GM23248 (cell line): ENCODE measurements at places on chromosomes 3 and 15. TPM values are rescaled to one million over a fixed set of nuclear protein-coding genes. Genes with fewer than 3 reads are reported as not detected.
A peak's percentile ranks its signal among the peaks of the same experiment; 100 is the strongest.

- DNase-seq, result no peak
- no peak overlapping the region for H3K4me3 ChIP-seq
- no peak overlapping the region for H3K27ac ChIP-seq
- peaks cover 12% of the 10 kb centered on the region; the same call in 1 of the 2 replicates for H3K4me1 ChIP-seq
- H3K27me3 ChIP-seq, result no peaks in the 10 kb centered on the region
These were observed 42.4 kb upstream of the LARS2 start for GRCh38 chr3:45345846-45346580.

GRCh38 chr3:43309372-43310305 is 23.3 kb downstream of the SNRK start:
- no peak for DNase-seq
- H3K4me1 ChIP-seq, result 0 out of 2 replicates have a peak, but pooled peaks cover 3% of the 10 kb centered on the region
- peaks cover 10% of the 10 kb centered on the region; the same call in 1 of the 2 replicates for H3K36me3 ChIP-seq
- H3K27me3 ChIP-seq, result no peaks in the 10 kb centered on the region

DNA sequence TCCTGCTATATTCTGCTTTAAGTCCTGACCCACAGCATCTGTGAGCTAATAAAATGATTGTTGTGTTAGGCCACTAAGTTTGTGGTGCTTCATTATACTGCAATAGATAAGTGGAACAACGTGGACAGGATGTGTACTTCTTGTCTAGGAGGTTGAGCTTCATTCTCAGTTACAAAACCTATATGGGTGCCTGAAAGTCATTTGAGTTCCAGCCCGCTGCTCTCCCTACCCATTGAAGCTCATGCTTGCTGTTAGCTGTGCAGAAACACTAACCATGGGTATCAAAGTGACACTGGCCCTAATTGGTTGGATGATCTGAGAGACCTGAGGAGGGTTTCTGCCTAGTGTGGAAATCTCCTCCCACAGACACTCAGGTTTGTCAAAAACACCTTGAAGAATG is 357.2 kb downstream of the PDCD6IP start:
- H3K4me1 ChIP-seq, result no peaks in the 10 kb centered on the region
- no peaks in the 10 kb centered on the region for H3K36me3 ChIP-seq
- H3K27me3 ChIP-seq, result no peaks in the 10 kb centered on the region
- no peak overlapping the region for H3K27ac ChIP-seq
- DNase-seq, result no peak

DNA sequence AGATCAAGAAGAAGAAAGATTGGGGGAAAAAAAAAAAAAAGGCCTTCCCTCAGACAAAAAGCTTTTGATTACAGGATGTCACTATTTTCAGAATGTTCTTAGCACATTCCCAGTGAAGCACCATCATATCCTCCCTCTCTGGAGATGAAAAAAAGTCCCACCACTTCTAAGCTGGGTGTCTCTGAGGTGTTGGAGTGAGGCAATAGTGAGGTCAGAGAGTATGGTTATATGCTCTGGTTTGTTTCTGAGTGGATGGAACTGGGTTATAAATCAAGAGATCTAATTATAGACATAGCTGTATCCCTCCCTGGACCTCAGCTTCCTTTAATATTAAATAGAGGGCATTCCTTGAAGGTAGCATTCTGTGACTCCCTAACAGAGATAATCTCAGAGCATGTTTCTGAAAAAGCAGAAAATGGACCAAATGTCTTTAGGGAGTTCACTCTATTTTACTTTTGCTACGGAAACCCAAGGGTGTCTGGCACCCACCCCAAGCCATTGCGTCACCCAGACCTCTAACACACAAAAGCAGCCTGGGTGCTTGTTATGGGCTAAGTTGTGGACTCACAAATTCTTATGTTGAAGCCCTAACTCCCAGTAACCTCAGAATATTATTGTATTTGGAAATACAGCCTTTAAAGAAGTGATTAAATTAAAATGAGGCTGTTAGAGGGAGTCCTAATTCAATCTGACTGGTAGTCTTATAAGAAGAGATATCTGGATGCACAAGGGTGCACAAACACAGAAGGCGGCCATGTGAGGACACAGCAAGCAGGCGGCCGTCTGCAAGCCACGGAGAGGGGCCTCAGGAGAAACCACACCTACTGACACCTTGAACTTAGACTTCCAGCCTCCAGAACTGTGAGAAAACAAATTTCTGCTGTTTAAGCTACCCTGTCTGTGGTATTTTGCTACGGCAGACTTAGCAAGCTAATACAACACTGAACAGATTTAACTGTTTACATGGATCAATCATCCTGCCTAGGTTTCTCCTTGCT is 81.5 kb downstream of the MB21D2 start:
- no peaks in the 10 kb centered on the region for H3K27me3 ChIP-seq
- peaks cover 47% of the 10 kb centered on the region for H3K4me1 ChIP-seq

DNA sequence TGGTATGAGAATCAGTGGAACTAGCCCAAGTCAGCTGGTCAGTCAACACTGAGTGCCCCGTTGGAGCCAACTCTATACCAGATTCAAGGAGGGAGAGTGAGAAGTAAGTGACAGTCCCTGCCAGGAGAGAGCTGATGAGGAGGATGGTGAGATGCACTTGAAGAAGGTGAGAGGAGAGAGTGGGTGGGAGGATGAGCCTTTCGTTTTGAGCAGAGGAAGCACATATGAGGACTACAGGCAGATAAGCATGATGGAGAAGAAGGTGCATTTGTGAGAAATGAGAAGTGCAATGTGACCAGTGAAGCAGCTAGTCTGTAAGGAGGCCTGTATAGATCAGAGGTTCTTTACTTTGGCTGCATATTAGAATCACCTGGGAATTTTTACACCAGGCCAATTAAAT is 40.4 kb downstream of the NME9 start:
- DNase-seq, result no peak
- H3K4me1 ChIP-seq, result no peaks in the 10 kb centered on the region
- peaks cover 23% of the 10 kb centered on the region for H3K36me3 ChIP-seq
- H3K27me3 ChIP-seq, result no peaks in the 10 kb centered on the region
- H3K27ac ChIP-seq, result no peak overlapping the region
- no peak overlapping the region for H3K4me3 ChIP-seq

GRCh38 chr3:58010562-58010961 is 2.3 kb downstream of the FLNB start:
- no peaks in the 10 kb centered on the region for H3K36me3 ChIP-seq
- H3K27ac ChIP-seq, result peak overlapping the region; percentile 44
- peaks cover 57% of the 10 kb centered on the region for H3K4me1 ChIP-seq

- H3K4me3 ChIP-seq, result no peak overlapping the region
- H3K27ac ChIP-seq, result 0 out of 2 replicates have a peak overlapping the region, but pooled peaks have one; percentile 1
- DNase-seq, result peak; percentile 58
- H3K36me3 ChIP-seq, result no peaks in the 10 kb centered on the region
- H3K27me3 ChIP-seq, result no peaks in the 10 kb centered on the region
These were observed 202.9 kb upstream of the PROK2 start for GRCh38 chr3:71987828-71988227.

DNA sequence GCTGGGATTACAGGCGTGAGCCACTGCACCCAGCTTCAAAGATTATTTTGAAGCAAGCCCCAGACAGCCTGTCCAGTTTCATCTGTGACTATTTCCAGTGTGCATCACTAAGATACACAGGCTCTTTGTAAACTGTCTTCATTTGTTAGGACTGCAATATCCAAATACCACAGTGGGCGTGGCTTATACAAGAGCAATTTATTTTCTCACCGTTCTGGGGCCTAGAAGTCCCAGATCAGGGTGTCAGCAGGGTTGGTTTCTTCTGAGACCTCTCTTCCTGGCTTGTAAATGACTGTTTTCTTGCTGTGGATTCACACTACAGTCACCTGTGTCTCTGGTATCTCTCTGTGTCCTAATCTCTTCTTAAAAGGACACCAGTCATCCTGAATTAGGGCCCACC is 59.7 kb downstream of the RLBP1 start:
- H3K27ac ChIP-seq, result no peak overlapping the region
- H3K27me3 ChIP-seq, result no peaks in the 10 kb centered on the region
- H3K4me1 ChIP-seq, result peaks cover 7% of the 10 kb centered on the region
- no peaks in the 10 kb centered on the region; the same call in 1 of the 2 replicates for H3K36me3 ChIP-seq

DNA sequence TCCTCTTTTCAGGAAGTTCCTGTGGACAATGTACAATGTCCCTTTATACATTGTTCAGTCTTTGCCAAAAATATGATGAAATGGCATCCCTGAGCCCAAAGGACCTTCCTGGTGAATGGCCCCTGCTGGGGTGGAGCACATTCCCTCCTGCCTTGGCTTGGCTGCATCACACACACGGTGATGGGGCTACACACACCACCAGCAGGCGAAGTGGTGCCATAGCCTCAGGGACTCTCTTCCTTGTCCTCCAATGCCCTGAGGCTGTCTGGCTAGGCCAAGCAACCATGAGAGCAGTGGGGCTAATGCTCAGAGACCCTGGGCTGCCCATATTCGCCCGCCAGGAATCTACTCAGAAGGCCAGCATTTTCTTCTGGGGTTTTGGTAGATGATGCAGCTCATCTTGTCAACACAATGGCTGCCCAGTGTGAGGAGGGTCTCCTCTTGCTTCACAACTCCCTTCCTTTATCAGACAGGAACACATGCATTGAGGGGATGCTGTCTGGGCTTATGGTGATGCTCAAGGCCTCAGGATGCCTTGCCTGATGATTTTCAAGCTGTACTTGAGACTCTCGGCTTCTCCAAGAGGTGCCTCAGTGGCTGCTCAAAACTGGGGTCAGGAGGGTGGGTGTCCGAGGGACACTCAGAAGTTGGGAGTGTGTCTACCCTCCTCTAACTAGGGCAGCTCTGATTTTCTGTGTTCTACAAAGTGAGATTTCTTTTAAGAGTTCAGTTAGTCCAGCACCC is 40.9 kb upstream of the EPHB1 start:
- no peak overlapping the region for H3K27ac ChIP-seq
- H3K27me3 ChIP-seq, result 0 out of 2 replicates have a peak, but pooled peaks cover 4% of the 10 kb centered on the region
- H3K36me3 ChIP-seq, result no peaks in the 10 kb centered on the region
- H3K4me1 ChIP-seq, result no peaks in the 10 kb centered on the region
- no peak overlapping the region for H3K4me3 ChIP-seq

DNA sequence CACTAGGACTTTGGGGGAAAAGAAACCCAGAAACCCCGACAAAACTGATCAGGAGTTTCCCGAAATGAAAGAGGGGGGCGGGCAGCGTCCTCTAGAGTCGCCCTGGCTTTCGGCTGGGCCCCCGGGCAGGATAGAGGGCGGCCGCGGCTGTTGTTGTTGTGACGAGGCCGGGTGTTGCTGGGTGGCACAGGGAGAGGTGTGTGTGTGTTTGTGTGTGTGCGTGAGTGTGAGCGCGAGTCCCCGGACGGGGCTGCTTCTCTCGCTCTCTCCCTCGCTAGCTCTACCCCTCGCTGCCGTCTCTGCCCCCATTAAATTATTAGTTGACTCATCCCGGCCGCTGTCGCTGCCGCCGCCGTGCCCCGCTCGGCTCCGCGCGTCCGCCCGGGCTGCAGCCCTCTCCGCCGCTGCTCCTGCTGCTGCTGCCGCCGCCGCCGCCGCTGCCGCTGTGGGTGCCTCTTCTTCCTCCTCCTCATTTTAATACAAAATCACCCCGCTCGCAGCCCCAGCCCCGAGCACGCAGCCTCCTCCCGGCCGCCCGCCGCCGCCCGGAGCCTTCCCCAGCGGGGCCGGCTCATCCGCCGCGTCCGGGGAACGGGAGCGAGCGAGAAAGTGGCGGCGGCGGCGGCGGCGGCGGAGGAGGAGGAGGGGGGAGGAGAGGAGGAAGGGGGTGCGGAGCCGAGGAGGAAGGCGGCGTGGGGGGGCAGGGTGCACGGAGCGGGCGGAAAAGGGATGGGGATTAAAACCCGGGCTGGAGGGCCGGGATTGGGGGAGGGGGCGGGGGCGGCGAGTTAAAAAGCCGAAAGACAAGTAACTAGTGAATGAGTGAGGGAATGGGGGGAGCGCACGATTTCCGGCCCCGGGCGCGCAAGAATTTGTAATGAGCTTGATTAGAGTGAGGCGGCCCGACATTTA is at the start of gene SATB1:
SATB1 (minus strand) TSS at position 611 of the 912 bp plus-strand sequence. CDS start 4,372 bp downstream, outside the sequence.
- H3K27me3 ChIP-seq, result no peaks in the 10 kb centered on the region
- peak within 1 kb of the TSS; percentile 63 for H3K27ac ChIP-seq
- peak; percentile 82 for DNase-seq
- peak within 1 kb of the TSS; percentile 94 for H3K4me3 ChIP-seq
- peaks cover 13% of the 10 kb centered on the region for H3K4me1 ChIP-seq
- no peaks in the 10 kb centered on the region for H3K36me3 ChIP-seq

DNA sequence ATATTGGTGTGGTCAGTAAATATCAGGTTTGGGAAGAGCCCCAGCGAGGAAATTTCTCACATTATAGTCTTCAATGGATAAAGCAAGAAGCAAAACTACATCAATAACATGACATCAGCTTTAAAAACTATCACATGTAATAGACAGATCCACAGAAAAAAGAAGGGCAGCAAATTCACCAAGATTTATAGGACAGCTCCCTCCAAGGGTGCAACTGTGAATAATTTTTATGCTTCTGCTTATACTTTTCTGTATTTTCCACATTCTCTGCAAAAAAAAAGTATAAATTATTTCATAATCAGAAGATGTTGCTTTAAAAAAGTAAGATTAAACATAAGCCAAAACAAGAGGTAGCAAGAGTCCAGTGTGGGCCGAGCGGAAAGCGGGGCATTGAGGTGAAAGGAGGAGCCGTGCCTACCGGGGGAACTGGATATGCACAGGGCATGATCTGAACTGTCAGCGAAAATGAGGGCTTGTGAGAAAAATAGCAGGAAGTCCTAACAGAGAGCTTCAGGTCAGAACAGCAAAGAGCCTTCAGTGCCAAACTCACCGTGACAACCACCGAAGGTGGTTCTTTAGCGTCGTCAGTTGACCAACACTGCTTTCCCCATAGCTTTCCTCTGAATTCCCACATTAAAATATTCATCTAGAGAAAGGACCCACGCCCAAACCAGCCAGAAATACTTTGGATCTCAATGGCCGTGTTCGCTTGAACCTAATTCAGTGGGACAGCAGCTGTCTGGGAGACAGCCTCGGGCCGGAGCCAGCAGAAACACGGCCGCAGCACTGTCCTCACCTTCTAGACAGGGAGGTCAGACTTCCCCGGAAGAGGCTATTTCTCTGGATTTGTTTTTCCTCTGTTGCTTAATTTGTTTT is 59.8 kb downstream of the FAM174B start:
- no peaks in the 10 kb centered on the region for H3K4me1 ChIP-seq
- DNase-seq, result no peak
- no peak overlapping the region for H3K27ac ChIP-seq
- H3K27me3 ChIP-seq, result 0 out of 2 replicates have a peak, but pooled peaks cover 8% of the 10 kb centered on the region
- no peak overlapping the region for H3K4me3 ChIP-seq

GRCh38 chr15:69562564-69562963 is 109.9 kb downstream of the RPLP1 start:
- no peak for DNase-seq
- H3K4me3 ChIP-seq, result no peak overlapping the region
- no peaks in the 10 kb centered on the region for H3K36me3 ChIP-seq
- no peak overlapping the region for H3K27ac ChIP-seq

DNA sequence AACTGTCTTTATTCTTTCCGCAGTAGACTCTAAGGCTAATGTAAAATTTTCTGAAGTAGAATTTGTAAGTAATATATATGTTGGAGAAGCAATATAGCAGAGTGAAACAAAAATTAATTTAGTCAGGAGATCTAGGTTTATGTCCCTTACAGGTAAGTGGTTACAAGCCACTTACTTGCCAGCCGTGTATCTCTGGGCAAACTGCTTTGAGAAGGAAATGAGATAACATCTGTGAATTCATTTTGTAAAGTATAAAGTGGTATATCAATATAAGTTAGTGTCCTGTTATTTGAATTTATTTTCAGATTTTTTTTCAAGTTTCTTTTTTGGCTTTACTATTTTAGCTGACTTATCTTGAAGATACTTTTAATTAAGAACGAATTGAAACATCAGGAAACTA is 5.5 kb downstream of the DAZL start:
- no peaks in the 10 kb centered on the region for H3K36me3 ChIP-seq
- DNase-seq, result no peak
- no peak overlapping the region for H3K4me3 ChIP-seq
- no peak overlapping the region for H3K27ac ChIP-seq

The GOLGA6D gene
- not detected in 2 replicates for total RNA-seq

The PLCB2 gene
- 0.54 and 0.76 TPM in 2 replicates for total RNA-seq
